ENCODE measurements at places on chromosomes 1 and 21.

- no peak for DNase-seq
Observed at GRCh38 chr1:62693123-62693522, 4.9 kb upstream of the DOCK7 start.

DNA sequence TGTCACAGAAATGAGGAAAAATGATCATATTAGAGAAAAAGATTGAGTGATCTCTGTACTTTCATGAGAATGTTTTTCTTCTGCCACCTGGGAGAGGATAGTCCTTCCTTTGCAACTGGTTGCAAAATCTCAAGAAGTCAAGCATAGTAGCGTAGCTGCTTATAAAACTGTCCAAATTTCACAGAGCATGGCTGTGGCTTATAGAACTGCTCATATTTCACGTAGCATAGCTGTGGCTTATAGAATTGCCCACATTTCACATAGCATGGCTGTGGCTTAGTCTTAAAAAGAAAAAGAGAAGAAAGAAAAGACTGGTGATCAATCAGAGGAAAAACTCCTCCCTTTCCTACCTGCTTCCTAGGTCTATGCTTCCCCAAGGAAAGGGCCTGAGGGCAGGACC, 329.5 kb downstream of the SIPA1L2 start:
- DNase-seq, result no peak

DNA sequence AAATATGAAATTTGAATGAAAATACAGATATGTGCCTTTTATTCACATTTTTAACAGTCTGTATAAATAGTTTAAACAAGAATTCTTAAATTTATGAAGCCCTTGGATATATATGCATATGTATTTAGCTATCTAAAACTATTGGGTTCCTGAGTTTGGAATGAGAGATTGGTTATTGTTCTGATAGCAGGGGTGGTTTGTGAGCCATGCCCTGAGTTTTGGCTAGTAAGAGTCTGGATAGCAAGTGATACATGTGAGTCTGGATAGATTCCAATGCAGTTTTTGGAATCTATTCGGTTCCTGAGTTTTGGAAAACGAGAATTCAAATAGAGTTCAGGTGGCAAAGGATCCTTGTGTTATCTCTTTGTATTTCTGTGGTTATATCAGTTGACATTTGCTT, 2.8 kb downstream of the MAN1A2 start:
- DNase-seq, result no peak

GRCh38 chr1:232718928-232719927, 86.0 kb upstream of the MAP10 start:
- no peak for DNase-seq

DNA sequence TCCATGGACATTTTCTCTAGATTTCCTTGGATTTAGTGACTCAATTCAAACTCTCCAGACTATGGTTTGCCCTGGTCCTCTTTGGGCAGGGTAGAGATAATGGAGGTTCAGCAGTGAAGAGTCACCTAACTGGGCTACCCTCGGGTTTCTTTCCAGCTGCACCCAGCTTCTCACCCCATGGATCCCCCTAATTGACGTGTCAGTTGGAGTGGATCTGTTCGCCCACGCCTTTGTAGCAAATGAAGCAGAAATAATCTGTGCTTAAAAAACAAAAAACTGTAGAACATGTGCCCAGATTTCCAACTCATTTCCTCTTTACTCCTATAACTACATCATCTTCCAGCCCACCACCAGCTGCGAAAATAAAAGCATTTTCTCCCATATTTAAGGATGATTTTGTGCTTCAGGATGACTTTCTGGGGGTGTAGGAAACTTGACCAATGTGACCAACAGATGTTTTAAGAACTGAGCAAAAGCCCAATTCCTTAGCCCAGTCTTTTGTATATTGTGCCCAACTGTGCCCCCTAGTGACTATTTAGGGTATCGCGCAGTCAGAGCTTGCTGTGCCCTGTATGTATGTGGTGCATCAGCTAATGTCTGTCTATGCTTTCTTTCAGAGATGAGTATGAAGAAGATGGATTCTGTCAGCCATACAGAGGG, 66.5 kb upstream of the UBE2U start:
- DNase-seq, result peak; percentile 73

Data from H9 (cell line).